ENCODE measurements at places on chromosomes 3 and 15. TPM values are rescaled to one million over a fixed set of nuclear protein-coding genes. Genes with fewer than 3 reads are reported as not detected.

The THAP10 gene
- total RNA-seq, result not detected

The PIGBOS1 gene
- total RNA-seq, result 11.4 TPM

The MUC20 gene
- 1.2 TPM for total RNA-seq

The SLC38A3 gene
- total RNA-seq, result not detected

- no peak for DNase-seq
- H3K27me3 ChIP-seq, result no peaks in the 10 kb centered on the region
- H3K27ac ChIP-seq, result no peak overlapping the region
- no peak overlapping the region for H3K4me3 ChIP-seq
- H3K36me3 ChIP-seq, result no peaks in the 10 kb centered on the region
These were observed 148.8 kb upstream of the NUDT16 start for GRCh38 chr3:131232711-131233267.

- no peak overlapping the region for H3K4me3 ChIP-seq
- H3K4me1 ChIP-seq, result peaks cover 62% of the 10 kb centered on the region
- no peak for DNase-seq
- H3K27ac ChIP-seq, result no peak overlapping the region
- no peaks in the 10 kb centered on the region for H3K27me3 ChIP-seq
These were observed 10.9 kb downstream of the GPD1L start for GRCh38 chr3:32117320-32117719.

DNA sequence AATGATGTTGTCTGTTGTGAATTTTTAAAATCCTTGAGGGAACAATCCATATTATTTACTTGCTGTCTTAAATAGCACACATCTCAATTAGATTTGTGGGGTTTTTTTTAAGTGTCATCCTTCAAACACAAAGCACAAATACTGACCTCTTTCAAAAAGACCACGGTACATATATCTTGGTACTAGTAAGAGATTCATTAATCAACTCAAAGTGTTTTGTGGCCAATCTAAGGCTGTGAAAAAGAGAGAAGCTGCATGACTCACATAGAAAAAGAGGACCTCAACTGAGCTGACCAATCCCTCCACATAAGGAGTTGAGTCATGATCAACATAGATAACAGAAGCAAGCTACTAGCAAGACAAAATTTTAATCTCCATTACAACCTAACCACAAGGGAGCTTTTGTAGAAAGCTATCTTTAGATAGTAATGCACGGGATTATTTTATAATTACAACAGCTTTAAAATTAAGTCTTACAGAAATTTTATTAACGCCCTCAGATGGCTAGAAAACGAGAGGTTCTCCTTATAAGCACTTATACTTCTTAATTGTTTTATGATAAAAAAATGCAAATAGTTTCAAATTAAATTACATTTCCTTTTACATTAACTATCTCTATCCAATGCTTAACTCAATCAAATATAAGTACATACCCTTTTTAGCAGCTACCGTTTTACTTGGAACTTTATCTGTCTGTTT, 60.5 kb downstream of the TOP2B start:
- H3K36me3 ChIP-seq, result peaks cover 40% of the 10 kb centered on the region
- DNase-seq, result no peak
- no peak overlapping the region for H3K4me3 ChIP-seq
- no peaks in the 10 kb centered on the region for H3K27me3 ChIP-seq
- peaks cover 2% of the 10 kb centered on the region for H3K4me1 ChIP-seq

DNA sequence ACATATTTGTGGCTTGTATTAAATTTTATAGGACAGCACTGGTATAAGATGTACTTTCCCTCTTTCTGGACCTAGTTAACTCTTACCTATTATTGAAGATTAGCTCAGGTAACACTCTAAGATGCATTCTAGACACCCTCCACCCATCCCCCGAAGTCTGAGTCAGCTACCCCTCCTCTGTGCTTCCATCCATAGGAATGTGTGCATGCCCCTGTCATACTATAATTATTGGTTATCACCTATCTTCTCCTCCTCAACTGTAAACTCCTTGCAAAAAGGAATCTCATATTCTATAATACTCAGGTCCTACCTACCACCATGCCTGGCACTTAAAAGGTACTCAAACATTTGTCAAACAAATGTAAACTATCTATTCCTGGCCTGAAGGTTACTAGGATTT, 3.0 kb downstream of the PEAK1 start:
- H3K27me3 ChIP-seq, result no peaks in the 10 kb centered on the region
- no peak for DNase-seq
- no peaks in the 10 kb centered on the region for H3K36me3 ChIP-seq
- H3K27ac ChIP-seq, result no peak overlapping the region

DNA sequence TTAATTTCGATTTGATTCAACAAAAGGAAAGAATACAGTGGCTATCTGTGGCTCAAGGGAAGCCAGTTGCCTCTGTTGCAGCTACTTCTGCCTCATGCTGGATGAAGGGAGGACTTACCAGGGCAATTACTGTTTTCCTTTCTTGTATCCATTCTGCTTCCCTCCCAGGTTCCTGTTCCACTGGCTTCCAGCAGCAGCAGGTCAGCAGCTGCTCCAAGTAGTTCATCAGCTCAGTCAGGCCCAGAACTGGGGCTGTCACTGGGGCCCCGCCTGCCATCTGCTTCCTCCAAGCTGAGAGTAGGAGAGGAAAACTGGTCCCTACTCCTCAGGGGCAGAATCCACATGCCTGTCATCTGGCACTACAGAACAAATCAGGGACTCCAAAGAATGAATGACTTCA, 48.6 kb upstream of the ULK4 start:
- H3K27ac ChIP-seq, result no peak overlapping the region
- peaks cover 23% of the 10 kb centered on the region for H3K4me1 ChIP-seq
- DNase-seq, result no peak
- H3K27me3 ChIP-seq, result no peaks in the 10 kb centered on the region

GRCh38 chr15:66614951-66615760, 49.4 kb upstream of the LCTL start:
- H3K4me1 ChIP-seq, result peaks cover 22% of the 10 kb centered on the region
- H3K36me3 ChIP-seq, result peaks cover 2% of the 10 kb centered on the region
- no peak overlapping the region for H3K4me3 ChIP-seq
- H3K27me3 ChIP-seq, result no peaks in the 10 kb centered on the region
- DNase-seq, result no peak

DNA sequence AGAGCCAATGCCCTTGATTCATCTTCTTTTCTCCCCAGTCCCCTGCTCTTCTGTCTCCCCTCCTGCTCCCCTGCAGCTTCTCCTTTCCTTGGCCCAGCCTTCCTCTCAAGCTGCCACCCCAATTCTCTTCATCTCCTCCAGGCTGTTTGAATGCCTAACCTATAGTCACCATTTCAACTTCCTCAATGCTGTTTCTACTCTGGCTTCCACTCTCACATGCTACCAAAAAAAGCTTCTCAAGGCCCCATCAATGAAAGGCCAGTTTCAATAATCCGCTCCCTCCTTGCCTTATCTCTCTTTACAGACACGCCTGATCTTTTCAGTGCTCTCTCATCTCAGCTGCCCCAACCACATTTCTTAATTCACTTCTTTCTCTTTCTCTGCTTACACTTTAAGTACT, 212.2 kb upstream of the GPR149 start:
- H3K4me3 ChIP-seq, result no peak overlapping the region
- no peak for DNase-seq
- no peaks in the 10 kb centered on the region for H3K36me3 ChIP-seq
- H3K27ac ChIP-seq, result no peak overlapping the region

GRCh38 chr3:94121161-94121560, 58.3 kb downstream of the NSUN3 start:
- no peak overlapping the region for H3K27ac ChIP-seq
- no peaks in the 10 kb centered on the region for H3K4me1 ChIP-seq
- DNase-seq, result no peak
- no peak overlapping the region for H3K4me3 ChIP-seq
- peaks cover 10% of the 10 kb centered on the region for H3K36me3 ChIP-seq

DNA sequence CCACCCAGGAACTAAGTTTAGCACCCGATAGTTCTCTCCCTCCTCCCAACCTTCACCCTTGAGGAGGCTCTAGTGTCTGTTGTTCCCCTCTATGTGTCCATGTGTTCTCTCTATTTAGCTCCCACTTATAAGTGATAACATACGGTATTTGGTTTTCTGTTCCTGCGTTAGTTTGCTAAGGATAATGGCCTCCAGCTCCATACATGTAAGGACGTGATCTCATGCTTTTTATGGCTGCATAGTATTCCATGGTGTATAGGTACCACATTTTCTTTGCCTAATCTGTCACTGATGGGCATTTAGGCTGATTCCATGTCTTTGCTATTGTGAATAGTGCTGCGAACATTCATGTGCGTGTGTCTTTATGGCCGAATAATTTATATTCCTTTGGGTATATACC, 66.9 kb upstream of the TRA2B start:
- no peaks in the 10 kb centered on the region for H3K4me1 ChIP-seq
- H3K36me3 ChIP-seq, result no peaks in the 10 kb centered on the region
- no peak overlapping the region for H3K4me3 ChIP-seq
- H3K27ac ChIP-seq, result no peak overlapping the region

DNA sequence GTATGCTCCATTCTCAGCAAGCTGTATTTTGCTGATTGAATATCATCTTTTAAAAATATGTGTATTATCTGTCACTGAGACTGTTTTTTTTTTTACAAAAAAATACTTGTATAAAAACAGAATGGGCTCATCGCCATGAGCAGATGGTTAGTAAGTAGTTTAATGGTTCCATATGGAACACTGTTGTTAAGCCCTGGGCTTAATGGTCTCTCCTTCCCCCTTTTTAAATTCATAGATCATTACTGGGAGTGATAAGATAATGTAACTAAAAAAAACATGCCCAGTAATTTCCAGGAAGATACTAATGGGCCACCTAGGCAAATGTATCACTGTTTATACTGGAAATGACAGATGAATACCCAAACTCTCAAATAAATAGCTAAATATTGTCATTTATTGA, 95.3 kb upstream of the TPRG1 start:
- no peak overlapping the region for H3K27ac ChIP-seq
- no peak for DNase-seq
- H3K36me3 ChIP-seq, result no peaks in the 10 kb centered on the region
- peaks cover 11% of the 10 kb centered on the region for H3K27me3 ChIP-seq

DNA sequence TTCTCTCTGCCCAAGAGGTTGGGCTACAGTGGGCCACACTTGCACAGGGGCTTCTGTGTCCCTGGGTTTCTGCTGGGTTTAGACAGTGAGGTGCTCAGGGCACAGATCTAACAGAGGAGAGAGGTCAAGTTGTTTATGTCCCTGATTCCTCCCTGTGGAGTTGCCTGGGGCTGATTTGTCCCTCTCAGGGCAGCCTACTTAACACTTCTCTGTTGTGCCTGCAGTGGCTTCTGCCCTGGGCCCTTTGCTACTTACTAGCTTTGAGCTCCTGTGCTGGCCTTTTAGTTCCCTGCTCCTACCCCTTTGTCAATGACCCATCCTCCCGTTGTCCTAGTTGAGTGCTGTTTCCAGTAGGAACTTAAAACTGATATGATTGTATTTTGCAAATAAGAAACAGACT, 114.0 kb upstream of the RGMA start:
- H3K4me1 ChIP-seq, result no peaks in the 10 kb centered on the region
- no peaks in the 10 kb centered on the region for H3K36me3 ChIP-seq
- H3K27me3 ChIP-seq, result peaks cover 12% of the 10 kb centered on the region
- DNase-seq, result no peak
- H3K4me3 ChIP-seq, result no peak overlapping the region
- H3K27ac ChIP-seq, result no peak overlapping the region

- no peak overlapping the region for H3K4me3 ChIP-seq
- no peak for DNase-seq
- no peak overlapping the region for H3K27ac ChIP-seq
- no peaks in the 10 kb centered on the region for H3K27me3 ChIP-seq
- H3K4me1 ChIP-seq, result no peaks in the 10 kb centered on the region
These were observed 91.8 kb downstream of the GOLIM4 start for GRCh38 chr3:168003911-168004310.

GRCh38 chr15:46278486-46279090, 643.8 kb downstream of the SQOR start:
- no peaks in the 10 kb centered on the region for H3K36me3 ChIP-seq
- H3K4me3 ChIP-seq, result no peak overlapping the region
- H3K4me1 ChIP-seq, result no peaks in the 10 kb centered on the region
- no peaks in the 10 kb centered on the region for H3K27me3 ChIP-seq
- DNase-seq, result no peak

- no peak overlapping the region for H3K4me3 ChIP-seq
- H3K4me1 ChIP-seq, result no peaks in the 10 kb centered on the region
- no peak overlapping the region for H3K27ac ChIP-seq
- DNase-seq, result no peak
- no peaks in the 10 kb centered on the region for H3K27me3 ChIP-seq
These were observed 76.8 kb downstream of the IMPG2 start for GRCh38 chr3:101243285-101244211.

GRCh38 chr3:54322354-54322753, 200.0 kb downstream of the CACNA2D3 start:
- no peaks in the 10 kb centered on the region for H3K4me1 ChIP-seq
- DNase-seq, result no peak

DNA sequence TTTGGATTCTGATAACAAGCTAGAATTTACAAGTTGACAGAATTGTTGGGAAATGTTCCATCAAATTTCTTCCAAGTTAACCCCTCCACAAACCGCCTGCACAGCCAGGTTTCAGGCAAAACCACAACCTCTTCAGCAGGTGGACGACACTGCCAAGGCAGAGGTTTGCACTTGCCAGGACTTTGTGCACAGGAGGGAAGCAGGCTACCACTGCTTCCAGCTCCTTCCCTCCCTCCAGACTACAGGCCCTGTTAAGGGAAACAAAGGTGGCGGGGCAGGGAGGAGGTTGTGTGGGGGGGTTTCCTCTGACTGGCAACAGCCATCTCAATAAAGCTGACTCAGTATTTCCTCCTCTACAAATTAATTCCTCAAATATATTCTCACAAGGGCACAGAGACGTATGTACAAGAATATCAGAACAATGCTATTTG, 42.2 kb downstream of the TBC1D2B start:
- DNase-seq, result no peak
- H3K4me3 ChIP-seq, result peak overlapping the region; percentile 40
- H3K36me3 ChIP-seq, result peaks cover 58% of the 10 kb centered on the region
- peak overlapping the region; percentile 79 for H3K27ac ChIP-seq
- peaks cover 92% of the 10 kb centered on the region for H3K4me1 ChIP-seq
- H3K27me3 ChIP-seq, result no peaks in the 10 kb centered on the region

DNA sequence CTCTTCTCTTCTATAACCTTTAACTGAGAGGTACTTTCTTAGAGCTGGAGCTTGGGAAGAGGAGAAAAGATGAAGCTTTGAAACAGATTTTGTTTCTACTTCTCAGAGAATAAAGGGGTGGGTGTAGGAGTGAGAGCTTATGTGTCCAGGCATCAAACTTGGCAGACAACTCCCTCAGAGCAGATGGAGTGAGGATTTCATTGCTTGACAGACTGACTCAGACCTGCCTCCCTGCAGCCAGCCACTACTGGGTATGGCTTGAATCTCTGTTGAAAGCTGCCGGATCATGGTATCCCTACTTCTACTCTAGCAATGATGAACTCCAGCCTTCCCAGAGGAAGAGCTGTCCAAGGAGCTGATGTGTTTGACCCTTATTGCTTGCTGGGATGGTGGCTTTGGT, 36.7 kb downstream of the SYN2 start:
- no peak overlapping the region for H3K4me3 ChIP-seq
- H3K36me3 ChIP-seq, result no peaks in the 10 kb centered on the region
- no peak for DNase-seq
- peaks cover 31% of the 10 kb centered on the region for H3K27me3 ChIP-seq
- no peak overlapping the region for H3K27ac ChIP-seq
- no peaks in the 10 kb centered on the region for H3K4me1 ChIP-seq

DNA sequence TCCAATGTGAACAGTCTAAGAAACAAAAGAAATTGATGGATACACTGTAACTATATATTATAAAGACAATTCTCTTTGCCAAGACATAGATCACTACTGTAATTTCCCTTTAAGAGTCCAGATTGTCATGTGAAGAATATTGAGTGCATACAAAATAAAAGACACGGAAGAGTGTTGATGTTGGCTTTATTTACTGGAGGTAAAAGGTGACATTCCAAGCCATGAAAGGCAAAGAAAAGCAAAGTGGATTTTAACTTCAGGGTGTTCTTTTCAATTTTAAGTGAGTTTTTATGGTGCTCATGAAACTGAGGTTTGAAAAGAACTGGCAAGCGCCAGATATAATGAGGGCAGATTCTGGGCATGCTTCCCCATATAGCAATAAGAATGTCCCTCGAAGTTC, 529.3 kb downstream of the MECOM start:
- DNase-seq, result no peak
- H3K4me1 ChIP-seq, result no peaks in the 10 kb centered on the region
- H3K27ac ChIP-seq, result no peak overlapping the region

Measured in activated CD4-positive, alpha-beta T cell treated with anti-CD3 and anti-CD28 coated beads, Interleukin-2, amount 10 ng/mL, durations not matched to agents 7 days and 5 days (primary cell).